Fibroblast of lung (primary cell): ENCODE measurements at places on chromosomes 1 and 21. TPM values are rescaled to one million over a fixed set of nuclear protein-coding genes. Genes with fewer than 3 reads are reported as not detected.

Gene ACKR1
- total RNA-seq = not detected in 2 replicates

Gene OR2M3
- total RNA-seq = under 0.01 TPM in 1 of 2 replicates, not detected in the other

Gene UMODL1
- not detected in 2 replicates for total RNA-seq

Gene OR4F29
- total RNA-seq = 0.17 and 0.26 TPM in 2 replicates

Gene PLA2G2D
- not detected in 2 replicates for total RNA-seq

Gene FMOD
- total RNA-seq = 3.3 and 15.4 TPM in 2 replicates

Gene EXO1
- 1.3 and 3.0 TPM in 2 replicates for total RNA-seq

Gene RHD
- not detected in 2 replicates for total RNA-seq

Gene CELA3B
- total RNA-seq = not detected in 2 replicates

Gene PRDX6
- 138 and 183 TPM in 2 replicates for total RNA-seq

Gene FGR
- under 0.01 TPM in 1 of 2 replicates, not detected in the other for total RNA-seq

Gene TRIM67
- under 0.01 and 0.17 TPM in 2 replicates for total RNA-seq

Gene ADAMTS5
- 3.9 and 4.3 TPM in 2 replicates for total RNA-seq

Gene CA14
- total RNA-seq = not detected in 2 replicates

Gene CA6
- not detected in 2 replicates for total RNA-seq

Gene ZNF697
- 22.3 and 23.0 TPM in 2 replicates for total RNA-seq

Gene DHDDS
- 28.5 and 41.5 TPM in 2 replicates for total RNA-seq

Gene MEX3A
- 1.5 and 1.7 TPM in 2 replicates for total RNA-seq

Gene RIPPLY3
- total RNA-seq = not detected in 2 replicates

Gene MAP3K21
- total RNA-seq = 0.17 and 0.51 TPM in 2 replicates

Gene SHE
- under 0.01 TPM in 1 of 2 replicates, not detected in the other for total RNA-seq

Gene ATP1A4
- total RNA-seq = 0.26 TPM in 1 of 2 replicates, not detected in the other

Gene VASH2
- 0.17 and 1.0 TPM in 2 replicates for total RNA-seq
